ENCODE measurements at places on chromosomes 5 and 9.

DNA sequence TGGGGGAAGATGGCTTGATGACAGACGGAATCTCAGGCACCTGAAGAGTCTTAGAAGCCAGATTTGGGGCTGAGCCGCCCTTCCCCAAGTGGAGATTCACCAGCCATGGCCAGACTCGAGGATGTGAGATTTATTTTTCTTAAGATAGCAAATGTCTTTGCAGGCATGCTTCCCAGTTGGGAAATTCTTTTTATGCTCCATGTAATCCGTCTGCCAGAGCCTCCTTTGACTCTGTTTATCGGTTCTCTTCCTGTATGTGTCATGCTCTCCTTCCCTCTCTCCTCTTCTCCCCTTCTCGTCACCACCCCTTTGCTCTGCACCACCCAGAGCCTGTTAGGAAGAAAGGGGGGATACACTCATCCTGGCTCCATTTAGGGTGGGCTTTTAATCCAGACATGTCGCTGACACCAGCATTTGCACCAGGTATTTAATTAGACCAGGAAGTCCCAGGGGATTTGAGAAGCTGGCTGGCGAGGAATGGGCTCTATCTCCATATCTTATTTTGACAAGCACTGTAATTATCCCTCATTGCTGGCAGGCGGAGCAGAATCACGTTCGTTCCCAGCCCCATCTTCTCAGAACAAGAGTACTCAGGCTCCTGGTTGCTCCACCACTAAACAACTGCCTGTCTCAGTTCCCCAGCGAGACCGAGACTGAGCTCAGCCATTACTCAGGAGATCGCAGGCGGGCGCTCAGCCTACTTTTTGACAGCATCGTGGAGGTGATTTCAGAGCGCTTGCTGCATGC lies 50.9 kb downstream of the KCNIP1 start:
- DNase-seq, result peak; percentile 55

- no peak for DNase-seq
Observed at GRCh38 chr9:133448487-133448972, 11.2 kb upstream of the CACFD1 start.

DNA sequence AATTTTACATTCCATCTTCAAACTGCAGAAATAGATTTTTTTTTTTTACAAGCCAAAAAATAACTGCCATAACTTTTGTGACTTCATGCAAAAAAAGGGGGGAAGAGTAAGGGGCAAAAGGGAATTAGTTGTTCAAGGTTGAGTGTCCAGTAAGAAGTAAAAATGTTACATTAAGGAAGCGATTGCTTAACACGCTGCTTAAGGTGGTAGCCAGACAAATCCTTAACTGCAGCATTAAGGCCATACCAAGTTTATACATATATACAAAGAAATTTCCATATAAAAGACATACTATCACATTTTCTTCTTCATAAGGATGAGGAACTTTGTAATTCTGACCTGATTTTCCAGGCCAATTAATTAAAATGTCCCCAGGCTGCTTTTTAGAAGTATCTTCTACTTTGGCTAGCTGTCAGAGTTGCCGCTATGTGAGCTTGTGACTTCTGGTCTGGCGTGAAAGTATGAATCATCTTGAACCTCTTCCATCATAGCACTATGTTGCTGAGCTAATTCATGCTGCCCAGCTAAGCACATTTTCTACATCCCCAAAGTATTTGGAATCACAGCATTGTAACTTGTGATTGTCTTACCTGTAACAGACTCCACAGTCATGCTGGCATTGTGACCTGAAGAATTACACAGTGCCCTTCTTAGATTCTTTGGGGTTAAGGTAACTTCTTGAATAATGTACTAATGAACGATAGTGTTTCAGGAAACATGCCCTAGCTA lies 40.0 kb downstream of the G3BP1 start:
- no peak for DNase-seq

- no peak for DNase-seq
Observed at GRCh38 chr9:91750343-91750742, 199.7 kb downstream of the ROR2 start.

DNA sequence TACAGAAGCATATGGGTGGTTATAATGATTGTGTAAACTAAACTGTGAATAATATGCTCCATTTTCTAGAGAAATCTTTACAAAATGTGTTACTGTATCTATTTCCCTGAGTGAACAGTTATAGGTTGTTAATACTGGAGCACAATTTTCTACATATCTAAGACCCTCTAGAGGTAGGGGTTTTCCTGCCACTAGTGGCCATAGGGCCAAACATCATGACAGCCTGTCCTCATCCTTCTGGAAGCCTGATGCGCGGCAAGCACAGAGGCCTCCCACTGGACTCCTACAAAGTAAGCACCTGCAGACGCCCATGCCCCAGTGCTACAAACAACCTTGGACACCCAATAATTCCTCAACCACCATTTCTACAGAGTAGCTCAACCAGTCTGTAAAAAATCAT lies 1.9 kb upstream of the SNX18 start:
- DNase-seq, result no peak

DNA sequence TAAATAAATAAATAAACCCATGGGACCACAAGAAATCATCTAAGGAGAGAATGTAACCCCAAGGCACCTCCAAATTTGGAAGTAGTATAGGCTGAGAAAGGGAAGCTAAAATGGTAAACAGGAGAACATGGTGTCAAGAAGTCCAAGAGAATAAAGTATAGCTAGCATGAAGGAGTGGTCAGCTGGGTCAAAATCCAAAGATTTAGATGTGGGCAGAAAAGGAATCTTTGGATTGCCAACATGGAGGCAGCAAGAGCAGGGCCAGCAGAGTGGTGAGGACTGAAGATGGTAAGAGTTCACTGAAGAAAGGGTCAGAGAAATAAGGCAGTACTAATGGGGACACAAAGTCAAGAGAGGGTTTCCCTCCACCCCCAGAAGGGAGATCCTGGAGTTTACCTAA lies 53.0 kb downstream of the TSSK1B start:
- DNase-seq, result no peak

DNA sequence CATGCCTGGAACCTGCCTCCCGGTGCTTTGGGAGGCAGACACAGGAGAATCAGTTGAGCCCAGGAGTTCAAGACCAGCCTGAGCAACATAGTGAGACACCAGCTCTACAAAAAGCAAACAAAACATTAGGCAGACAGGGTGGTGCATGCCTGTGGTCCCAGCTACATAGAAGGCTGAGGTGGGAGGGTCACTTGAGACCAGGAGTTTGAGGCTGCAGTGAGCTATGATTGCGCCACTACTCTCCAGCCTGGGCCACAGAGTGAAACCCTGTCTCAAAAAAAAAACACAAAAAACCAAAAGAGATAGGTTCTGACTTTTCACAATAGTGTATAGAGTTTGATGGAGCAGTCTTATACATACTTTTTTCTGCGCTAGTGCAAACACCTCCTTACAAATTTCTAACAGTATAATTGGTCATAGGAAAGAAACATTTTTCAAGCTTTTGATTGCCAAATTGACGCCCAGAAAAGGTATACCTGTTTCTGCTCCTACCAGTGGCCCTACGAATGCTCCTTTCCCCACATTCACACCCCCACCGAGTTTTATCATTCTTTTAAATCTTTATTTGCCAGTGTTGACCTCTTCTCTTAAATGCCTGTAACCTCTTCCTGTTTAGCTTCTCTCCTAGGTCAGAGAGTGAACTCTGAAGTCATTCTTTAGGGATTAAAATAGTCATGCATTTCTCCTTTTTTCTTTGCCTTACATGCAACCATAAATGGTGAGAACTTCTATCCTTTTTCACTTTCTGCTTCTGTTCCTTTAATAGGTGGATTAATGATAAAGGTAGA lies 7.5 kb downstream of the DOCK8 start:
- DNase-seq, result peak; percentile 69

GRCh38 chr5:113508756-113509155 lies 4.7 kb upstream of the YTHDC2 start:
- peak; percentile 13 for DNase-seq

GRCh38 chr9:18114559-18115475 lies 359.1 kb upstream of the ADAMTSL1 start:
- no peak for DNase-seq

DNA sequence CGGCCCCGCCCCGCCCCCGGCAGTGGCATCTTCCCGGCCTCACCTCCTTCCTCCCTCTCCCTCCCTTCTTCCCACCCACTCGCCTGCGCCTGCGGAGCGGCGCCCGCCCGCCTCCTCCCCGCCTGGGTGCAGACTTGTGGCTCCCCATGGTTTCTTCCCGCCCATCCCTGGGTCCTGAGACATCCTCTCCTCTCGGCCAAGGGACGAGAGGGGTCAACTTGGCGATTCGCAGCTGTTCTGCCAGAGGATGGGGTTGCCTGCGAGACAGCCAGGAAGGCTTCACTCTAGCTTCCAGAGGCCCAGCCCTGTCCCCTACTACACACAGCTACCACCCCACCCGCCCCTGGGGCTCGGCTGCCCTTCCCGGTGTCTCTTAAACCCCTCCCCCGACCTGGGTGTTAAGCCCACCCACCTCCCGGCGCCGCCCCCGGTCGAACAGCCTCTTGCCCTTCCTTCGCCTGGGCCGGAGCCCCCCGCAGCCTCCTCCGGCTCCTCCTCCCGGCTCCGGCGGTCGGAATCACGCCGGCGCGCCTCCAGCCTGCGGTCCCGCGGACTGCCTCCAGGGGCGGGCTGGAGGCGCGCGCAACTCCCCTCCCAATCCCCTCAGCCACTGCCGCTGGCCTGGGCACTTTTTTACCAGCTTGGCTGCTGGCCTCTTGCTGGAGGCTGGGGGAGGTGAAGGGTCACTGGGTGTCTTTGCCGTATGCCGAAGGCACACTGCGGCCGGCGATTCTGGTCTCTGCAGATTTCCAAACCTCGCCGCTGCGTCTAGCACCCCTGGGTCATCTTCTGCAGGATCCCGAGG lies 1.9 kb downstream of the JADE2 start:
- peak; percentile 94 for DNase-seq

DNA sequence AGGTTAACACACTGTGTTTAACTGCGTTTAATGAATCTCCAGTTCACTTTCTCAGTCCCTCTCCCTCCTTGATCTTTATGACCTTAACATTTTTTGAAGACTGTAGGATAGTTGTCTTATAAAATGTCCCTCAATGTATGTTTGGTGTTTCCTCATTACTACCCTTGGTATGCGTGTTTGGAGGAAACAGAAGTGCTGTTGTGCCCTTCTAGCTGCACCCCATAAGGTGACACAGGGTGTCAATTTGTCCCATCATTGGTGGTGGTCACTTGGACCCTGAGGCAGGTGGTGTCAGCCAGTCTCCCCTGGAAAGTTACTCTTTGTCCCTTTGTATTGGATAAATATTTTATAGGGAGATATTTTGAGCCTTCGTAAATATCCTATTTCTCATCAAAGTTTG lies 52.3 kb downstream of the RAD23B start:
- no peak for DNase-seq

- peak; percentile 83 for DNase-seq
Observed at GRCh38 chr9:137301081-137301947, 757 bp downstream of the NRARP start.

GRCh38 chr9:21653091-21653490 lies 149.3 kb upstream of the MTAP start:
- DNase-seq, result no peak

DNA sequence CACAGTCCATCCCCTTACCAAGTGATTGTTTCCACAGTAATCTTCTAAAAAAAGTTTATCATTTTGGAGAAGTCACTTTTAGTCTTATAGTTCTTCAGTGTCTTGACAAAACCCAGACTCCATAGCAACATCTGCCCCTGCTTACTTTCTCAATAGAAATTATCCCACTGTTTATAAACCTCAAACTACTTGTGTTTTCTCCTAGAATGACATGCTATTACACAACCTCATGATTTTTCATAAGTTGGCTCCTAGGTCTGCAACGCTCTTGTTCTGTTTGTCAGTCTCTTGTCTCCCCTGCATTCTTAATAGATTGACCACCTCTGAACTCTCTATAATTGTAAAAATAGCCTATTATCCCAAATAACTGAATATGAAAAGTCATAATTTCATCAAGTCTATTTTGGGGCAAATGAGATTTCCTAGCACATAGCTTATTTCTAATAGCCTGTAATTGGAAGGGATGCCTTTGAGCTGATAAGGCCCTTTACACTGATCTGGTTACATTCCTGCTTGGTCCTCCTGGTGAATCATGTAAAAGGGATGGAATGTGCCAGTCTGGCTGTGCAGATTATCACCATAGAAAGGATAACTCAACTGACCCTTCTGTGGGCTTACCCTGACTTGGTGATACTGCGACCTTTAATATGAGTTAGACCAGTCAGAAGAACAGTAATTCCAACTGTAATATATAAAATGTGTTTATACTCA lies 69.6 kb downstream of the CHSY3 start:
- DNase-seq, result no peak

- no peak for DNase-seq
Observed at GRCh38 chr5:74282490-74282889, 358.0 kb downstream of the ENC1 start.

GRCh38 chr9:127059030-127059429 lies 63.4 kb downstream of the ANGPTL2 start:
- no peak for DNase-seq

GRCh38 chr9:137243626-137244485 lies 2.8 kb downstream of the TUBB4B start:
- DNase-seq, result no peak

DNA sequence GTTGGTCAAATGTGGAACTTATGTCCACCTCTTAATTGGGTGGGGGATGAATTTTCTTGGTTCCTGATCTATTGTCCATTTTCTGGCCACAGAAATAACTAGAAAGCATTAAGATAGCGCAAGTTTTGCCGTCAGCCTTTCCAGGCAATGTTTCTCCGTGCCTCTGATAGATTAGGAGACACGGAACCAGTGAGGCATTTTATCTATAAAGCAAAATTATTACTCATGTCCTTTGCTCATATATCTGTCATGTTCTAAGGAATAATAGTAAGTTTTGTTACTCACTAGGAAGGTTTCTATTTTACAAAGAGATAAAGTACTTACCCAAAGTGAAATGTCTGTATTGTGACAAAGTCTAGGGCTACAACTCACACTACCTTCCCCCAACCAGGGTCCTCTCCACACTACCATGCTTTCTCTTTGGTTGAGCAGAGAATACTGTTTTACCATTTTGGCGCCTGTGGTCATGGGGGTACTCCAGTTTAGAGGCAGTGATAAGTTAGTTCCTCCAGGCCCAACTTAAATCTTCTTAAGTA lies 19.9 kb upstream of the IL9 start:
- no peak for DNase-seq

DNA sequence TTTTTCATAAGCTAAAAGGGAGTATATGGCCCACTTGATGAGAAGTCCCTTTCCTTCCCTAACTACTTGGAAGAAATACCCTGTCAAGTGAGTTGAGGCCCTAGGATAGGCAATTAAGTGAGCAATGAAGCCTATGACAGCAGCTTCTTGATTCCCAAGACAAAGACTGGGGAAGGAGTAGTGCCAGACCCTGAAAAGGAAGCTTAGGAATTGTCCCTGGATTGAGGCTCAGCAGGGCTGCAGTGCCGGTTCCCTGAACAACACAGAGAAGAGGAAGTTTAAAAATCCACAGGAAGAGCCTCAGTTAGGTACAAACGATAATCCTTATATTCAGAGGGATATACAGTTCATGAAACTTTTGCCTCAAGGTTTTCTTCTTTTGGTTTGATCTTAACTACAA lies 61.8 kb upstream of the RAD23B start:
- no peak for DNase-seq
